G401 (cell line): ENCODE measurements at places on chromosomes 2 and 18. TPM values are rescaled to one million over a fixed set of nuclear protein-coding genes. Genes with fewer than 3 reads are reported as not detected.

The NAT8 gene
- total RNA-seq: not detected in 2 replicates

The TSGA10 gene
- total RNA-seq: 1.8 and 5.8 TPM in 2 replicates

The PCARE gene
- total RNA-seq: not detected in 2 replicates

The CENPO gene
- 25.7 and 29.5 TPM in 2 replicates for total RNA-seq

The ANO7 gene
- total RNA-seq: 1.1 TPM in 1 of 2 replicates, not detected in the other

The ARHGEF4 gene
- total RNA-seq: 0.10 TPM in 1 of 2 replicates, not detected in the other

The STK17B gene
- total RNA-seq: 0.68 and 0.86 TPM in 2 replicates

The E2F6 gene
- 42.2 and 60.8 TPM in 2 replicates for total RNA-seq

The PSME4 gene
- total RNA-seq: 14.6 and 24.3 TPM in 2 replicates

The LBX2 gene
- not detected in 2 replicates for total RNA-seq

DNA sequence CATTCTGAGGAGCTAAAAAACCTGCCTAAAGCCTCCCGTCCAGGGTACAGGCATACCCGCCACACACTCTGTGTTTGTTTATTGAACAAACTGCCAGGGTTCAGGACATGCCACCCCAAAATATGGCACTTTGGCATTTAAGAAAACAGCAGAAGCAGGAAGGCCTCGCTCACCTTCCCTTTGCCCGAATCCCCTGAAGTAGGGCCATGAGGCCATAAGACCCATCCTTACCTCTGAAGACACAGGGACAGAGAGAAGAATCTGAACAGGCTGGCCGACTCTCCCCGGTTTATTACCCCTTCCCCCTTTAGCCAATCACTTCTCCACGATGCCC lies 1.7 kb upstream of the NEURL3 start:
- DNase-seq: no peak

DNA sequence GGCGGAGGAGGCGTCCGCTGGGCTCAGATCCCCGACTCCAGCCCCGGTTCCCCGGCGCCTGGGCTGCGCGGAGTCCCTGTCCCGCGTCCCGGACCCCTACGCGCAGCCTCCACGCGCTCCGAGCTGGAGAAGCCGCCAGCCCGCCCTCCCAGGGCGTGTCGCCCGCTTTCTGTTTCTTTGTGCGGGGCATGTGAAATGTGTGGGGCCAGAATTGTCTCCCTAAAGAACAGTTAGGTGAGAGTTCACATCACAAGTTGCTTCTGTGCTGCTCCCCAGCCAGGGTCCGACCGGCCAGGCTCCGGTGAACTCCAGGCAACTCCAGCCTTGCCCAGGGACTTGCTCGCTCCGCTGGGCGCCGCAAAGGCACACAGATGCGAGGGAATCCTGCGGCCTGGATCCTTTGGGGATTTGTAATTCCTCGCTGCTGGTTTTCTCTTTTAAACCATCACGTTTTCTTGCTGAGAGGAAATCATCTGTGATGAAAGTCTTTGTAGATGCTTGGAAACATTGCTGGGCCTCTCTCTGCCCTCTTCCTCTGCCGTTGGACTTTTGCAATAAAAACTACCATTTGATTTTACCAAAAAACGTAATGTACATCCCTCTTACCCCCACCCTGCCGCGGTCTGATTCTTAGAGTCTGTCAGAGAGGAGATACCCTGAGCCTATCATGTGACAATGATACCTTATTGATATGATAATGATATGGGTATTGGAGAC lies 631 bp downstream of the GYPC start:
- DNase-seq: no peak

- DNase-seq: no peak
These were observed 7.0 kb upstream of the NDUFV2 start for GRCh38 chr18:9095297-9096006.

GRCh38 chr2:223166983-223167650 lies 115.1 kb downstream of the KCNE4 start:
- no peak for DNase-seq

DNA sequence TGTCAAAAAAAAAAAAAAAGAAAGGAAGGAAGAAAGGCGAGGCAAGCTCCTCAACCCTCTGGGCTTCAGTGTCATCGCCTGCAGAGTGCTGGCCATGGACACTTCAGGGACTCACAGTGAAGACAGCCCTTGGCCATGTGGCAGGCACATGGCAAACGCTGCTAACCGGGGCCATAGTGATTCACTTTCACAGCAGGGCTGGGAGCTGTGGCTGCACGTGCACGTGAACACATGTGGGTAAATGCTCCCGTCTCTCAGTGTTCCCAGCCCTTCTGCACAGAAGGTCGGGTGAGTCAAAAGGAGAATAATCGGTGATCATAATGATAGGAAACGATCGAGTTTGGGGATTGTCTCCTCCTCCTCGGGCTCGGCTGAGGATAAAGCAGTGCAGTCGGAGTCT lies 46.1 kb upstream of the UBE2F start:
- no peak for DNase-seq

DNA sequence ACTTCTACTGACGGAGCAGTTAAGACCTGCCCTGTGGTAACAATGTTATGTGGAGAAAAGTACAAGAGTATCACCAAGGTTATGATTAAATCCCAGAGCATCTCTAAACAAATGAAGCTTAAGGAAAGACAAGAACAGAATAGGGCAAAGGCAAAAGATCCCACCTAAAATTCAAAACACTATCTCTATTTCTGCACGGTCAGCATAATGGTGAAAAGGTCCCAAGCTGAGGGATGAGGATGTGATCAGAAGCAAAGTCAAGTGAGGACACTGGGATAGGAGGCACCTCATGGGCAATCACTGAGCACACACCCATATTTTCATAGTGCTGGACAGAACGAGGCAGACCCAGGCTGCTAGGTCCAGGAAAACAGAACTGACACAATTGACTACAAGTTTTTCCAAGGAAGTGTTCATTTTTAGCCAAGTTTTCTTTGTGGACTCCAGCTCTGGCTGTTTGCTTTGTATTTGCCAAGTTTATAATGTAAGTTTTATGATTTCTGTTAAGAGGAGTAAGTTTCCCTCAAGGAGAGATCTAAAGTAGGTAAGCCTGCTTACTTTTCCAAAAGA lies 77.8 kb downstream of the NCKAP5 start:
- no peak for DNase-seq

DNA sequence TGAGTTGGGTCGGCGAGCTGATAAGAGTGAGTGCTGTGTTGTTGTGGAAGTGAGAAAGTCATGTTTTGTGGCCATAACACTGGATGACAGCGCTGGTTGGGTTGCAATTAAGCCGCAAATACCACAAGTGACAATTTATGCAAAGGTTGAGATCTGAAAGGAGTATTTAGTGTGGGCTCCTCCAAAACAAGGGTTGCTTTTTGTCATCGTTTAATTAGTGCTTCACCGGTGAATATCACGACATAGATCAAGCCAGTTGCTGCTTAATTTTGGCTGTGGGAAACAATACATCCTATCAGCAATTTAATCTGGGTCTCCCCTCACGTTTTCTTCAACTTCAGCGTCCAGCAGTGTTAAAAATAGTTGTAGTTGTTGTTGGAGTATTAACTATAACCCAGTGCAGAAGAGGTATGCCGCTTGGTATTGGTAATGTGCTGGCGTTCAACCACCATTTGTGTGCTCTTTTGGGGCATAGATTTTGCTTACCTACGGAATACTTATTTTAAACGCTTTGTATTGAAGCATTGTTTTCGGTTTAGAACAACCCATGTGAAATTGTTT lies 662 bp downstream of the ACVR2A start:
- peak; percentile 48 for DNase-seq

GRCh38 chr2:27261241-27261925 lies 1.5 kb downstream of the SLC30A3 start:
- DNase-seq: no peak

GRCh38 chr2:217417536-217417935 lies 557.7 kb upstream of the TNP1 start:
- no peak for DNase-seq

DNA sequence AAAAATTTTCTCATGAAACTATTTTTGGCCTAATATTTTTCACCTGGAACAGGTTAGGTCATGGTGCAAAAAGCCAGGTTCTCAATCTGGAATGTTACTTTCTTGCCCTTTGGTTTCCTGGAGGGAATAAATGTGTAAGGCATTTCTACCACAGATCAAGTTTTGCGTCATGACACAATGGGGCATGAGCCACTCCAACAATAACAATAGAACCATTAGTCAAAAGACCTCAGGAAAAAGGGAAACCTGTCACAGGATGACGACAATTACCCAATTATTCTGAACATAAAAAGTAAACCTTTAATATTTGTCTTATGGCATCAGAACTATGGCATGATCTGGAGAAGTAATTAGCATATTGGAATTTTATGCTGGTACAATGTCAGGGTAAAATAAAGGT lies 88.2 kb upstream of the HNRNPA3 start:
- no peak for DNase-seq

DNA sequence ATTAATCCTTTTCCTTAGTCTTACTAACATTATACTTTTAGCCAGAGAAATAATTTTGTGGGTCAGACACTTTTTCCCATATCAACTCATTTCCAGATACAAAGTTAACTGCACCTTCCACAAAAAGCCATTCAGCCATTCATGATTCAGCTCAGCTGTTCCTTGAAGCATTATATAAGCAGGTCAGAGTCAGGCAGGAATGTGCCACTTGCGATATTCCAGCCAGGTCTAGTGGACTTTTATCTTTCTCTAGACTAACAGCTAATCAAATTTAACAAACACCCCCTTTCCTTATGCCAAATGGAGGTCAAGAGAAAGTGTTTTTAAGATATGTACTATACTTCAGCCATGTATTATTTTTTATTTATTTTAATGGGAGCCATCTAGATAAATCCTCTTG lies 75.6 kb upstream of the EPB41L3 start:
- DNase-seq: peak; percentile 80

GRCh38 chr2:153715218-153715850 lies 156.4 kb upstream of the GALNT13 start:
- no peak for DNase-seq

- no peak for DNase-seq
These were observed 739.4 kb upstream of the RAB6C start for GRCh38 chr2:129240061-129240460.

DNA sequence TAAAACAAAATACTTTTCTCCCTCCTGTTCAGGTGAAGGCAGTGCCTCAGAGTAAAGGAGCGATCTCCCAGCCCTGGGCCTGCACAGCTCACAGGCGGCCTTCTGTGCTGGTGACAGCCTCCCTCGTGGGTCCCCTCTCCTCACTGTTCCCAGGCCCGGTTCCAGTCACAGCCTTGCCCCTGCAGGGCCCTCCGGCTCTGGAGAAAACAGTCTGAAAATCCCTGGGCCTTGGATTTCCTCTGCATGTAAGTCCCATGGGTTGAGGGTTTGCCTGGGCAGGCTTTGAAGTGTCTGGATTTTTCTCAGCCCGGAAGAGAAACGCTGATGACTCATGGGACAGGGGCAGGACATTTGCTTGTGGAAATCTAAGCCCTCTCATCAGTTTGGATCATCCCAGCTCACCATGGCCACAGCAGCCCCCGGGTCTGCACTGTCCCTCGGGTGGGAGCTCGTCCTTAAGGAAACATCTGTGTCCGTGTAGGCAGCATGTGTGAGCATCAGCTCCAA lies 186.1 kb upstream of the RAB12 start:
- DNase-seq: no peak

- DNase-seq: no peak
These were observed 303.8 kb downstream of the TDRD15 start for GRCh38 chr2:21427606-21428005.

DNA sequence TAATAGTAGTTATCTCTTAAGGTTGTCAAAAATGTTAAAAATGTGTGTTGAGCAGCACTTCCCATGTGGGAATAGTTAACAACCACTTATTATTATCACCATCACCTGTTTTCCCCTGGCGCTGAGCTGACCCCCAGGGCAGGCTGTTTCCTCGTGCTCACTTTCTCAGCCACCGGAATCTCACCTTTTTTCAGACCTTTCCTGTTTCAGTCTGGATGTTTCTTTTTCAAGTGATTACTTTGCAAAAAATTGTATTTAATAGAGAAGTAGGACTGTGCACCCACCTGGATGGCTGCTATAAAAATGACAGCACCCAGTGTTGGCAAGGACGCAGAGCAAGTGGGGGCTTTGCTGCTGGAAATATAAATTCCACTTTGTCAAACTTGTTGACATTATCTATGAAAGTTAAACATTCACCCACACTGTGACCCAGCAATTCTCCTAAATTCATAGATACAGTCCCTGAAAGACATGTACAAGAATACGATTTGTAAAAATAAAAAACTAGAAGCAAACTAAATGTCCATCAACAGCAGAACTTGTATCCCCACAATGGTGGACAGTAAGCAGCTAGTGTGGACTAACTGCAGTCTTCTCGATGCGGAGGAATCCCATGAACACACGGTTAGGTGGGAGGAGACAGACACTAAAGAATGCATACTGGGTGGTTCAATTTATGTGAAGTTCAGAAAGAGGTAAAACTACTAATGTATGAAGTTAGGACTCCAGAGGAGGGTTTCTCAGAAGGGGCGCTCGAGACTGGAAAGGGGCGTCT lies 66.5 kb downstream of the SOWAHC start:
- no peak for DNase-seq

- DNase-seq: no peak
These were observed 43.7 kb downstream of the FSIP2 start for GRCh38 chr2:185782223-185782769.

DNA sequence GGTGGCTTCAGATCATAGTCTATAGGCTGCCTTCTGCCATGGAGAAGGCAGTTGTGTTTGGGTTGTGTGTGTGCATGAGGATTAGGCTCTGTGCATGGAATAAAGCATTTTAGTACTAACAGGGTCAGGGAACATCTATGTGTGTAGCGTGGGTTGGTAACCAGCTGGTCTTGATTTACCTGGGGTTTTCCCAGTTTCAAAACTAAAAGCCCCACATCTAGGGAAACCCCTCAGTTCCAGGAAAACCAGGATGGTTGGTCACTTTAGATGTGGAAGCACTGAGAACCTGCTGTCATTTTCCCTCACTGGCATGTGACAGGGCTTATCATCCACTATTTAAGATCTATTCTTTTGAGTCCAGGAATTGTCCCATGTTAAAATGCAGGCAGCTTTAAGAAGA lies 116.3 kb downstream of the POLE4 start:
- DNase-seq: no peak

DNA sequence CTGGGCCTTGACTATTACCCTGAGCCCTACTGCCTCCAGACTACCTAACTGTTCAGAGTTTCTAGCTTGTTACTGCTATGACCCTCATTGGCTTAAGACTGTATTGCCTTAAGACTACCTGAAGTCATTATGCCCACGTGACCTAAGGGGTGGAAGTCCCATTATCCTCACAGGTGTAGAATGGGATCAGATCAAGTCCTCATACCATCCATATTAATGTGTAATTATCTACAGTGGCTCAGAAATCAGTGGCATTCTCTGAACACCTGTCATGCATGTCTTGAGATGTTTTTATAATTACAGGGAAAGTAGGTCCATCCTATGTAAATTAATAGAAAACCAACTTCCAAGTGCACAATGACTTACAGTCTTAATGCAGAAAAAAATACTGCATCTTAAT lies 124.0 kb upstream of the CDC42EP3 start:
- no peak for DNase-seq

DNA sequence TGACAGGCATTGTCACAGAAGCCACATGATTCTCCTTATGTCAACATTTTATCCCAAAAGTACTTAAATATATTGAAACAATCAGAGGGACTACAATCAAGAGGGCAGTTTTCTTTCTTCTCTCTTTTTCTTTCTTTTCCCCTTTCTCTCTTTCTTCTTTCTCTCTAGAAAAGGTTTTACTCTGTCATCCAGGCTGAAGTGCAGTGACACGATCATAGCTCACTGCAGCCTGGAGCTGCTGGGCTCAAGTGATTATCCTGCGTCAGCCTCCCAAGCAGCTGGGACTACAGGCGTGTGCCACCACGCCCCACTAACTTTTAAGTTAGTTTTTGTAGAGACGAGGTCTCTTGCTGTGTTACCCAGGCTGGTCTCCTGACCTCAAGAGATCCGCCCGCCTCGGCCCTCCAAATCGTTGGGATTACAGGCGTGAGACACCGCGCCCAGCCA lies 1.0 kb upstream of the PRKD3 start:
- no peak for DNase-seq

GRCh38 chr18:46470714-46471113 lies 186.3 kb downstream of the LOXHD1 start:
- DNase-seq: no peak
